ENCODE measurements at places on chromosomes 7 and 10.

- no peak for DNase-seq
These were observed 183.9 kb downstream of the HECW1 start for GRCh38 chr7:43296306-43296705.

DNA sequence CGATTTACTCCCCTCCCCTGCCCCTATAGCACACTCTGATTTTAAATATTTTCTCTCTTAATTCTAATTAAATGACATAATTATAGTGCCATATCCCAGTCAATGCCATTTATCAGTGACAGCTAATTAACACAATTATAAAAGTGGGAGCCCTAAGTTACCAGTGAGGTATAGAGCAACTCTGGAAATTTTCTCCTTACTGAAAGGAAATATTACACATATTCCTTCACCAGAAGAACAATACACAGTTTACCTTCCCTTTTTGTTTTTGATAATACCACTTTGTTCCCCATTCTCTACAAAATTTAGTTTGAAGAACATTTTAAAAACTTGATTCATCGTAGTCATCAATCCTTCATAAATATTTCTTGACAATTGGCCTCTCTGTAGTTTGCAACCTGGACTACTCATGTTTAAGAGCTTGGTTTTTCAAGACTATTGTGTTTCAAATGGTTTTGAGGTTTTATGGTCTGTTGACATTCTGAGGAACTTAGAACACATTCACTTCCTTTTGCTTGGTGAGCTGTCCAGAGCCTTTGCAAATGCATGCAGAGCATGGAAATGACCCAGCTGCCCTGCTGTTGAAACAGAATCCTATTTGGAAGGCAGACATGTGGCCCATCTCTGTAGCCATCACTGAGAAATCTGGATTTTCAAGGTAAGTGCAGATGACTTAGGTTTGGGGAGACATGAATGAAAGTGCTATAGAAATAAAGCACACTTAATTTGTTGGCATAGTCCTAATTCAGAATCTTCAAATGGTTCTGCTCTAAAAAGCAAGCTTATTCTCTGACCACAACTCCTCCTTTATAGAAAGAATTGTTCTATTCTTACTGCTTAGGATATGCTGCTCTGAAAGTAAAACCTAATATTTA is at the start of gene GPR141:
GPR141 (plus strand) TSS at position 521 of the 875 bp plus-strand sequence. CDS start 56,628 bp downstream, outside the sequence.
- peak; percentile 41 for DNase-seq

- no peak for DNase-seq
These were observed 618 bp upstream of the RELN start for GRCh38 chr7:103989785-103990767.

GRCh38 chr7:131249003-131249402 is 78.7 kb upstream of the MKLN1 start:
- no peak for DNase-seq

DNA sequence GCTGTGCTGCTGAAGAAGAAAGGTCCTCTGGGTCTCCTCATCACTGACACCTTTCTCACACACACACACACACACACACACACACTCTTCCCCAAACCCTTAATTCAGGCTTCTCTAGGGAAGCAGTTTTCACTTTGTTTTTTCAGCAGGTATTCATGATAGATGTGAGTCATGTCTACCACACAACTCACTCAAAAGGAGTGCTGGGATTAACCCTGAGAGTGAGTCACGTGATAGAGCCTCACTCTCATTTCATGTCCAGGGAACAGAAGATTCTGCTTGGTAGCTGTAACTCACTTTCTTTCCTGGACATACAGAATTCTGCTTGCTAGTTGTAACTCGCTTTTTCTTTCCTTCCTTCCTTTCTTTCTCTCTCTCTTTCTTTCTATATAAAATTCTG is 45.4 kb downstream of the VIM start:
- DNase-seq = no peak

DNA sequence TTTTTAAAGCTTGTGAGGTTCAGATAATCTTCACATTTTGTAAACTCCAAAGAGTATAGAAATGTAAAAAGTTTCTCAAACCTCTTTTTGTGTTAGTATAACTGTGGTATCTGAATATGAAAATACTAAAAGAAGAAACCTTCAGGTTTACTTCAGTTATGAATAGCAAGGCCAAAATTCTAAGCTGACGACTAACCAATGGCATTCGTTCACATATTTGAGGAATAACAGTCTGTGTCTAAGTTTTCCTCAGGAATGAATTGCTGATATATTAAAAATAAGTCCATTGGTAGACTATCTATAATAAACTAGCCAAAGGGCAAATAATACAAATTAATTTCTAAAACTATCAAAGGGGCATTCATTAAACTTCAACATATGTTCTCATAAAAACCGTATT is 206.0 kb downstream of the CXCL12 start:
- no peak for DNase-seq

DNA sequence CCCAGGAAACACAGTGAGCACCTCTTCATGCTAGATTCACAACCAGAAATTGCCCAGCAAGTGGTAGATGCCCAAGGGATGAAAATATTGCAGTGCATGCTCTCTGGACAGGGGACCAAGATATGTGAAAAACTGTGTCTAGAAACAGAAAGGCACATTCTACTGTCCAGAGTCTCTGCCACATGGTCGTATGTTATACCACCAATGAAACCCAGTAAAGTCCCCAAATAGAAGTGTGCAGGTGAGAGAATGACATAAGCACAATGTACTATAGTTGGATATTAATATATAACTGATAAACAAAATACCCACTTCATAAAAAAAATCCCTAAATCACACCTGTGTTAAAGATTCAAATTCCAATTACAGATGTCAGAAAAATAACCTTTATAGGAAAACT is 43.8 kb downstream of the RASGEF1A start:
- no peak for DNase-seq

DNA sequence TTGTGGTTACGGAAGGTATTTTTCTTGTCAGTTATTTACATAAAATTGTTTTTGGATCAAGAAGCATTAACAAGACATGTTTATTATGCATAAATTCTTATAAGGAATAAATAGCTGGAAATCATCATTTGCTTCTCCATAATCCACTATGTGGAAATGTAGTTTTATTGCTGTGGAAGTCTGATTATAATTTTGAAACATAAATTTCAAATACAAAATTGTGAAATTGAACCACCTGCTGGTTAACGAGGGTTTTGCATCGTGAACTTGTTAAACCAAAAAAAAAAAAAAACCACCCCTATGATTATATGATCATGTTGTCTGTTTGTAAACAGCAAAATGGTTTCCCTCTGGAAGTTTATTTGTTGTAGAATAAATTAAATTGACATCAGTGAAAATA is 25.9 kb downstream of the ABRAXAS2 start:
- no peak for DNase-seq

GRCh38 chr10:117216611-117217195 is 19.4 kb downstream of the KCNK18 start:
- peak; percentile 37 for DNase-seq

DNA sequence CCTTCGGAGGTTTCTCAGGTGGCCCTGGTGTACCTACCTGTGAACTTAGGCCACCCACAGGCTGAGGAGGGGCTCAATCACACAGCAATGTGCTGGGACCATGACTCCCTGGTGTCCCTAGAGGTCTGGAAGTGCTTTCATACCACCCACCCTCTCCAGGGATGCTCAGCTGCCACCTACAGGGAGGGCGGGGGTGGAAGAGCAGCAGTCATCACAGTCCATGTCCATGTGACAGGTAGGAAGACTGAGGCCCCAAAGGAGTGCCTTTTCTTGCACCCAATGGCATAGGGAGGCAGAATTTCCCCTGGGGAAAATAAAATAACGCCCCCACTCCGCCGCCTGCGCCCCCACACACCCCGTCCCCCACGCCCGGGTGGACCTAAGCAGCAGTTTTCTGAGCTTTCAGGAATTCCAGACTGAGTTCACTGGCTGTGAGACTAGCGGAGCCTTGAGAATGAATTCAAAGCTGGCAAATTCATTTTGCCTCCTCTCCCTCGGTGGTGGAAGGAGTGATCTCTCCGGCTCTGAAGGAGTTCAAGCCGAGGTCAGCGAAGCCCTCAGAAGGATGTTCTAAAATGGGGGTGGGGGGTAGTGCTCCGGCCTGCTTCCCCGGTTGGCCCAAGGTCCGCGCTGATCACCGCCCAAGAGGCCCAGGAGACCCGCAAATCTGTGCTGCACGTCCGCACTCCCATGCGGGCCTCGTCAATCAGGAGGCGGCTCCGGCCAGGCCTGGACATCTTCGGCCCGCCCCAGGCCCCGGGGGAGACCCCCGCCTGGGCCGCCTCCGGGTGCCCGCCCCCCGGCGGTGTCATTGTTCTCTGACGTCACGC is 2.1 kb upstream of the ZMIZ1 start:
- peak; percentile 40 for DNase-seq

DNA sequence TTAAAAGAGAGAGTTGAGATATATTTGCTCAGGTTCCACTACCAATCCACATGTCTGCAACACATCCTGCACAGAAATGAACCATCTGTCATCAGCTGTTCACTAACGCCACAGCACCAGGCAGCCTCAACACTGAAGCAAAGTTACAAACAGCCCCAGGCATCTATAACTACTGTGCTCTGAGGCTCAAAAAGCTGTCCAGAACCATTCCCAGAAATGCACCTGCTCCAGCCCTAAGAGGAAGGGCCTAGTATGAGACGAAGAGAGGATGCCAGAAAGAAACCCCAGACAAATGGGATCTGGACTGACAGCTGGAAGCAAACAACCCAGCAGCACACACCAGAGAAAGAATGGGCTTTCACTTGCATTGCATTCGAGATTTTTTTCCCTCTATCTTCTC is 159.3 kb downstream of the ELMO1 start:
- peak; percentile 61 for DNase-seq
